Foreskin fibroblast (primary cell): ENCODE measurements at places on chromosomes 1 and 21.

DNA sequence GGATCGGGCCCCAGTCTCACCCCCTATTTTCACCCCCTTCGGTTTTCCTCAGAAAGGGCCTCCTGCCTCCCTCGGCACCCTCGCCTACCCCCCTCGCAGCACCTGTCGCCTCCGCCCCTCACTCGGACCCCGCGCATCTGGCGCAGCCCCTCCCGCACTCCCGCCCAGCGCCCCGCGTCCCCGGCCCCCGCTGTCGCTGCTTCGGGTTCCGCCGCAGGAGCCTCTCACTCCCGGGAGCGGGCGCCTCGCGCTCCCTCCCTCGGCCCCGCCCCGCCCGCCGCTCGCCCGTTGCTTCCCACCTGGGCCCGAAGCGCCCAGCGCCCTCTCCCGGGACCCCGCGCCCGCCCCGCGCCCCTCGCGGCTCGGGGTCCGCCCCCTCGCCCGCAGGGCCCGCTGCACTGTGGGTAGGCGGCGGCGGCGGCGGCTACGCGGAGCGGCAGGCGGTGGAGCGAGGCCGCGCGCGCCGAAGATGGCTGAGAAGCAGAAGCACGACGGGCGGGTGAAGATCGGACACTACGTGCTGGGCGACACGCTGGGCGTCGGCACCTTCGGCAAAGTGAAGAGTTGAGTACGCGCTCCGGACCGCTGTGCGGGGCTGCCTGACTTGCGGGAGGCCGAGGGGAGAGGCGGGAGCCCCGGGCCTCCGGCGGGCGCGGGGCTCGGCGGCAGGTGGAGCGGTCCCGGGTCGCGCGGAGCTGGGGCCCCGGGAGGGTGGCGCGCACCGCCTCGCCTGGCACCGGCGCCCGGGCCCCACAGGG is at the start of gene PRKAA2:
Gene PRKAA2, plus strand, starts transcription at position 396 of the 758 bp plus-strand sequence. Its CDS starts 74 bp downstream, at position 470.
- peak; percentile 75 for DNase-seq

DNA sequence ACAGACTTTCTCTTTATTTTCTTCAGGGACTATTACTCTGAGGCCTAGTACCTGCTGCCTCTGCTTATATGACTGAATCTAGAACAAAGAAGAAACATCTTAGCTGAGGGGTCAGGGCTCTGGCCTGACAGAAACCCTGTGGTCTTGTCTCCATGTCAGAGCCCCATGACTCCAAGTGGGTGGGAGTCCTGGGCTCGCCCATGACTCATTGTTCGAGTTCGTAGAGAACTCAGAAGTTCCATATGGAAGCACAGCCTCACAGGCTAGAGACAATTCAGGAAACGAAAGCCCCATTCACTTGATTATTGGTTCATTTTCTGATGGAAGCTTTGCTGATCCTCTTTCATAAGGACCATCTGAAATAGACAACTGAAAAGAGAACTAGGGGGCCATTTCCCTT is 73.2 kb downstream of the CD58 start:
- DNase-seq = peak; percentile 67

DNA sequence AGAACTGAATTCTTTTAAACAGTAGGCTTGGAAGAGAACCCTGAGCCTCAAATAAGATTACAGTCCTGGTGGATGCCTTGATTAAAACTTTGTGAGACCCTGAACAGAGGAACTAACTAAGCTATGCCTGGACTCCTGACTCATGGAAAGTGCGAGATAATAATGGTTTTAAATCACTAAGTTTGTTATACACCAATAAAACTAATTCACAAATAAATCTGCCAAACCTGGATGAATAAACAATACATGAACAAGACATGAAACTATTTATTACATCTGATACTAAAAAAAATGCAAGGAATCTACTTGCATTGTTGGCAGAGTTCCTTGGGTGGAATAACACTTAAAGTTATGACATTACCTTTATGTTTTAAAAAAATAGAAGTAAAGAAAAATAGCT is 118.4 kb downstream of the PIGK start:
- DNase-seq = no peak

GRCh38 chr1:110462964-110463363 is 12.0 kb downstream of the PROK1 start:
- no peak for DNase-seq

DNA sequence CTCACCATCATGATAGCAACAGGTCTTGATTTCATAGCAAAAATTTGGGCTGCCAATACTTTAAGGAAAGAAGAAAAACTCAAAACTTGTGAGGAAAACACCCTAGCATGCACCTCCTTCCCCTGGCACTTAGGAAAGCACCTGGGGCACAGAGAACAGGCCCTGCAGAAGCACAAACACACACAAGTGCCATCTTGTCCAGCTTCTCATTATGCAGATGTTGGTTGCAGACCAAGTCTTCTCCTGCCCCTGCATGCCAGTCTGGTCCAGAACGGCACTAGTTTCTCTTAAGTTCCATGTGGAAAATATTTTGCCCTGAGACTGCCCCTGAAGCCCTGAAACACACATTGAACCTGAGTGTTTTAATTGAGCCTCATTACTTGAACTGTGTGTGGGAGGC is 6.3 kb upstream of the ETV3 start:
- no peak for DNase-seq

DNA sequence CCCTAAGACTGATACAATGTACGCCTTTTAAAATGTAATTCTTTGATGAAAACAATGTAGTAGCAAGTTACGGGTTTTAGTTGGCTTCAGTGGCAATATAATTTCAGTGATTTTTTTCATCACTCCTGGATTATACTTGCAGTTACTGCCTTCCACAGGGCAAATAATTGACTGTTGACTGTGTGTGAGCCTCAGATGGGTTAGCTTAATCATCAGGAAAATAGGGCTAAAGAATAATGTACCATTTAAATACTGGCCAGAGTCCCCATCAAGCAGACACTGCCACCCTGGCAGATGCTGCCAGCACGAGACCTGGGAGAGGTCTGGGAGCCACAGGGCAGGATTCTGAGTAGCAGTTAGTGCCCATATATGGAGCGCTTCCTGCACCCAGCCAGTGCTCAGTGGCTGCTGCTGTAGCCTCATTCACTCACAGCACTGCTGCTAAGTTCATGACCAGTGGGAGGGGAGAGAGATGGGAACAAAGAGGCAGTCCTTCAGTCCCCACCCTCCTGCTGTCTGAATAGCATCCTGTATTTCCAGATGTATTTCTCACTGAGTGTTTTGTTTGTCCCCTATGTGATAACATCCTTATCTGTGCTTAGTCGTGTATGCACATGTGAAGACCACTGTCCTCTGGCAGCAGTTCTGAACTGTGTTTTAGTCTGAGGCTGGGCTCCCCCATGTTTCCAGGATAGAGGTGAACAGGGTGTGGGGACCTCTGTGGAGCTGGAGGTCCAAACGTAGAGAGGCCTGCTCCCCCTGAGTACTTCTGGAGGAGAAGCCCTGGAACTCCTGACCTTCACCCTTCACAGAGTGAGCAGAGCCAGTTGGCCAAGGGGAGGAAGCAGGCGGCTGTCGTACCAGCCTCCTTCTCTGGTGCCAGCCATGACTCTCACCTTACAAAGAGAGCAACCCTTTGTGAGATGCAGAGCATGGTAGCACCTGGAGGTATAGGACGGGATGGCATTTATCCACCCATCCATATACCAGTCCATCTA is 80.4 kb downstream of the ADARB1 start:
- peak; percentile 28 for DNase-seq

DNA sequence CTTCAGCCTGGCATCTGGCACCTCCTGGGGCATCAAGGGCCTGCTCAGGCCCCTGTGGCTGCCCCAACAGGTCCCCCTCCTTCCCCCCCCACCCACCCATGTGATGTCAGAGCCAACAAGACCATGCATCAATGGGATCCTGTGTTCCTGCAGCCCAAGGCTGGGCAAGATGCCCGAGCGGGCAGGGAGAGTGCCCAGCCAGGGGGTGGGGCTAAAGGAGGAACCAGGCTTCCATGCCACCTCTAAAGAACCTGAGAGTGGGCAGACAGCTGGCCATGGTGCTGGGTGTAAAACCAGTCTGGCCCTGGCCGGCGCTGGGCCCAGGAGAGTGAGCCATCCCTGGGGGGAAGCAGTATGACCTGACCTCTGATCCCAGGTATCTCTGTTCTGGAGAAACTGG is 7.6 kb downstream of the COL16A1 start:
- no peak for DNase-seq

DNA sequence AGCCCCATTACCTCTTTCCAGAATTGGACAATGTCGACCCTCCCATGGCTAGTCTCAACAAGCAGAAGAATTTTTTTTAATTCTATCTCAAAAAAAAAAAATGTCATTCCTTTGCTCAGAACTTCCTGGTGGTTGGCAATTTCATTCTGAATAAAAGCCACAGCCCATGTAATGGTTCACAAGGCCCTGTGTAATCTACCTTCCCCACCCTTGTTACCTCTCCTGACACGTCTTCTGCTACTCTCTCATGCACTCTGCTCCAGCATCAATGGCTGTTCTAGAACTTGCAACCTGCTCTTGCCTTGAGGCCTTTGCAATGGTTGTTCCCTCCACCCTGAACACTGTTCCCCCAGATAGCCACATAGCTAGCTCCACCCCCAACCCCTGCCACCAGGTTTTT is 25.4 kb downstream of the NUAK2 start:
- DNase-seq = no peak

DNA sequence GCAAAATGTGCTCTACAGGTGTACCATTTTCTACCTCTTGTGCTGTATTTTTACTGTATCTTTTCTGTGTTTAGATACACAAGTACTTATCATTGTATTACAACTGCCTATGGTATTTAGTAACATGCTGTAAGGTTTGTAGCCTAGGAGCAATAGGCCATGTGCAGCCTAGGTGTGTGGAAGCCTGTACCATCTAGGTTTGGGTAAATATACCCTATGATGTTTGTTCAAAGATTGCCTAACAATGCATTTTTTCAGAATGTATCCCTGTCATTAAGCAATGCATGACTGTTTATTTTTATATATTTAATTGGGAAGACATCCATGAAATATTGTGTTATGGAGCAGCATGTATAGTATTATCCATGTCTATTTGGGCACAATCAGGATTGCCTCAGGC is 11.0 kb downstream of the ETV3L start:
- no peak for DNase-seq

DNA sequence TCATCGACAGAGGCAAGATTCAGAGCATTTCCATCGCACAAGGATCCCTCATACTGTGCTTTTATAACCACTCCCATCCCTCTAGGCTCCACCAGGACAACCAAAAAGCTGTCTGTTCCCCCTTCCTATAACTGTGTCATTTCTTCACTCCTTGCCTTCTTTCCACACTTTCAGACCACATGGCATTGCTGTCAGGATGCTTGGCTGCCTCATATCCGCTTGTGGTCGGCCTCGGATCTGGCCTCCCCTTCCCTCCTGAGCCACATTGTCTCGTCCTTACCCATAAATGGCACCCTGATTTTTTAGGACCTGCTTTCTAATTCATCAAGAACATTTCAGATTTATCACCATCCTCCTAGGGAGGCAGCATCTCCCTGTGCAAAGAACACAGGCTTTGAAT is 80.5 kb downstream of the HIVEP3 start:
- no peak for DNase-seq

- peak; percentile 82 for DNase-seq
These were observed 4.9 kb downstream of the RGS1 start for GRCh38 chr1:192580351-192580962.

- peak; percentile 82 for DNase-seq
These were observed 31.2 kb downstream of the DNTTIP2 start for GRCh38 chr1:93847811-93848288.

DNA sequence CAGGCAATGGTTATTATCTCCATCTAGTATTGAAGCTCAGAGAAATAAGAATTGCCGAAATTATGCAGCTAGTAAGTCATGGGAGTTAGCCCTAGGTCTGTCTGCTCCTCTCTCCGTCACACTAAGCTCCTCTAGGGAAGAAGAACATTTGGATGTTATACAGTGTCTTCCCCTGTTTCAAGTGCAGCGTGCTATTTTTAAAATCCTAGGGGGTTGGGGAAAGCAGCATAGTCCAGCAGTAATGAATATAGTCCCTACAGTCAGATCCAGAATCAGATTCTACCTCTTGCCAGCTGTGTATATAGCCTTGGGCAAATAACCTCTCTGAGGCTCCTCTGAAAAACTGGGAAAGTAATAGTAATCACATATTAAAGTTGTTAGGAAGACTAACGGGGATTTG is 44.5 kb upstream of the OSBPL9 start:
- no peak for DNase-seq

GRCh38 chr1:22380024-22380785 is 71.4 kb upstream of the ZBTB40 start:
- no peak for DNase-seq

DNA sequence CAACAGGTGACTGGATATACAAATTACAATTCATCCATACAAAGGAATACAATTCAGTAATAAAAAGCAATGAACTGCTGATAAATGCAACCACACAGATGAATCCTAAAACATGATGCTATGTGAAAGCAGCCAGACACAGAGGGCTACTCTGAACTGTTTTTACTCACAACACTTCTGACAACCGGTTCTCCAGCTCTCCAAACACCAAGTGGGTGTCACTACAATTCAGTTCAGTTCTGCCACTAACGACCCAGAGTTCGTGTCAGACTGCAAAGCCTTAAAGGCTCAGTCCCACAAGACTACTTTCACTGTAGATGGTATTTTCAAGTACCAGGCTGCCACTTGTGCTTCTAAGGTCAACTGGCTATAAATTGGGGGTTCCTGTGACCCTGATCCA is 119.4 kb downstream of the SLC16A1 start:
- no peak for DNase-seq

- peak; percentile 82 for DNase-seq
These were observed 187.0 kb upstream of the USP24 start for GRCh38 chr1:55402142-55402541.

- DNase-seq = peak; percentile 49
These were observed 4.9 kb downstream of the PTPN7 start for GRCh38 chr1:202155478-202156021.

- DNase-seq = no peak
These were observed 10.8 kb downstream of the AGT start for GRCh38 chr1:230702934-230703678.

GRCh38 chr1:208438112-208438699 is 194.0 kb upstream of the PLXNA2 start:
- DNase-seq = no peak

- DNase-seq = no peak
These were observed 118.3 kb upstream of the SLC25A33 start for GRCh38 chr1:9420835-9421532.

DNA sequence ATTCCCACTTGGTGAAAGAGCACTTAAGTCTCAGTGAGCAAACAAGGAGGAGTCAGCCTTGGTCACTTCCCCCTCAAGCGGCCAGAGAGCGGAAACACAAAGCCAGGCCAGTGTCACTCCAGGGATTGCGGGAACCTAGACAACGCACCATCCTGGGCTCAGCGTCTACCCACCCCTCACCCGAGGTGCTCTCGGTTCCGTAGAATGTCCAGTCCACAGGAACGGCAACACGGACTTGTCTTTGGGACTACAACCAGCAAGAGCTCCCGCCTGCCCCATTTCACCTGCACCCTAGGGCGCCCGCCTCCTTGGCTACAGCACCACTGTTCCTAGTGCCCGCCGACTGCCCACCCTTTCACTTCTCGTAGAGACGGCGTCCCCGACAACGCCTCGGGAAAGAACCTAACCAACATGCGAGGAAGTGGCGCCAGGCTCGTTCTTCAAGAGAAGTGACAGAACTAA is 509 bp downstream of the GDAP2 start:
- peak; percentile 82 for DNase-seq

DNA sequence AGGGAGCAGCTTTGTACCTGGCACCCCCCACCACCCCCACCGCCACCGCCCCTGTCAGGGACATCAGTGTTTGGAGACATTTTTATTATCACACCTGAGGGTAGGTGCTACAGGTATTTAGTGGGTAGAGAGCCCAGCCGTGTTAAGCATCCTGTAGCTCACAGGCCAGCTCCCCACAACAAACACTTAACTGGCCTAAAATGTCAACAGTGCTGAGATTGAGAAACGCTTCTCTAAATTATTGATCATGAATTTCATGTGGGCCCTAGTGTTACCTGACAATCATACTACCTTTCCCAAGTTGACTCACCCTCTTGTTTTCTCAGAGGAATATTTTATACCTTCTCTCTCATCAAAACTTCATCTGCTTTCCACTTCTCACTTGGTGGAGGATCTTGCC is 21.4 kb downstream of the ELF3 start:
- no peak for DNase-seq
